ENCODE measurements at places on chromosomes 5 and 9.

GRCh38 chr5:52894451-52894850, 94.7 kb upstream of the ITGA2 start:
- DNase-seq, result no peak

- DNase-seq, result no peak
Measured at GRCh38 chr5:31863991-31864411, 225.1 kb downstream of the PDZD2 start.

DNA sequence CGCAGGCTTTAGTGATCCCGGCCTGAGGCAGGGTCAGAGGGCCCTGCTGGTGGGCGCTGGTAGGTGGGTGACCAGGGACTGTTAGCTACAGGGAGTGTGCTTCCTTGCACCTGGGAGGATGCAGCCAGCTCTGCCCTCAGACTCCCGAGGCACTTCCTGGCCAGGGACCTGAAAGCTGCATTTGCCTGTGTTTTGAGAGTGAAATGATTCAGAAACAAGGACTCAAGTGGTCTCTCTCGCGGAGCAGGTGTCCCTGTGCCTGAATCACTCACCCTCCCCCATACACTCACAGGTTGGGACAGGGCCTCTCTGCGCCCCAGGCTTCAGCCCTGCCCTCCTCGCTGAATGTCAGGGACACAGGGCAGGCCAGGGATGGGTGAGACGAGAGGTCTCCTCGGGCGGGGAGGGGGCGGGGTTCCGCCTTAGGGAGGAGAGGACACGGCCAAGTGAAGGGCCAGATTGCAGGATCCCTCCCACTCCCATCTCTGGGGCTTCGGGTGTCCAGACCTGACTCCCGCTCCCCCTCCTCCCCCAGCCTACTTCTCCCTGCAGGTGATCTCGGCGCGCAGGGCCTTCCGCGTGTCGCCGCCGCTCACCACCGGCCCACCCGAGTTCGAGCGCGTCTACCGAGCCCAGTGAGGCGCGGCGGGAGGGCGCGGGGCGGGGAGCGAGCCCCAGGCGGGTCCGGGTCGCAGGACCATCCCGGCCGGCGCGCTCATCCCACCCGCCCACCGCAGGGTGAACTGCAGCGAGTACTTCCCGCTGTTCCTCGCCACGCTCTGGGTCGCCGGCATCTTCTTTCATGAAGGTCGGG, 1.5 kb downstream of the LTC4S start:
- no peak for DNase-seq

- DNase-seq, result peak; percentile 63
Measured at GRCh38 chr9:105557804-105558610, at the start of gene FKTN. TSS of gene FKTN (plus strand) at chr9:105558131. CDS start at chr9:105575033, 16,902 bp downstream.

GRCh38 chr9:19623941-19624340, 164.9 kb downstream of the SLC24A2 start:
- no peak for DNase-seq

DNA sequence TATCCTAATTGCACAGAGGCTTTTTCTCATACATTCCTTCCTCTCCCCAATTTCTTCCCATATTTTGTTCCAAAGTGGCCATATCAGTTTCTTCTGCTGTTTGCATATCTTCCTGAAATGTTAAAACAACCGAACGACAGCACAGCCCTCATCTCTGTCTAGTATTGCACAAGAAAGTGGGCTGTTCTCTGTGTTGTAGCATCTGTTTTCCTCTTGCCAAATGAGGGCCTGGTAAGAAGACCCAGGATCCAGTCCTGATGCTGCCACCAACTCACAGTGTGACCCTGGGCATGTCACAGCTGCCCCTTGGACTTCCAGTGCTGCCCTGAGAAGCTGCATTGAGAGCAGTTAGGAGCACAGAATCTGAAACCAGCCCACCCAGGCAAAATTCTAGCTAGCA, 4.1 kb downstream of the SLC31A2 start:
- DNase-seq, result no peak

DNA sequence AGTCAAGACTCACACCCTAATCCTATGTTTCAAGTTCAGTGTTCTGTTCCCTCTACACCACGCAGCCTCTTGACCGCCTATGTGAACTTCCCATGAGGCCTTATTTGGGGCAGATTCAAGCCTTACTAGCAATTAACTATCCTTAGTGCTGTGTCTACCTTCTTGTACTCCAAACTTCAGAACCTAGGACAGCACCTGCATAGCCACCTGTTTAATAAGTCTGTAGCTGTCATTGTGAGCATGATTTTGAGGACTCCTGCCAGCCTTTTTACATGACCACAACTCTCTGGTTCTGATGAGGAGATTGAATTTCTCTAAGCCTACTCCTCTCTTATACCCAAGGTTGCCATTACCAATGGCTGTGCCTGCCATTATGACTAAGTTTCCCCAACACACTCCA, 50.8 kb upstream of the PCSK1 start:
- no peak for DNase-seq

DNA sequence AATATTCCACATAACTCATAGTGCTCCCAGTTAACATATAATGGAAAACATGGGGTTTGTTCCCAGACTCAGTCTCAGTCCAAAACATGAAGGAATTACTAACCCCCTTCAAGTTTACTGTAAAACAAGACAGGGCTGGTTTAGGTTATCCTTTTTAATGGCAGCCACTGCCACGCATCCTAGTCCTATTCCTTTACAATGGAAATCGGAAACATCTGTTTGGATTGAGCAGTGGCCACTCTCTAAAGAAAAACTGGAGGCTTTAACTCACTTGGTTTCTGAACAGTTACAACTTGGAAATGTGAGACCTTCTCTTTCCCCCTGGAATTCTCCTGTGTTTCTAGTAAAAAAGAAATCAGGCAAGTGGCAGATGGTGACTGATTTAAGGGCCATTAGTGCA, 609.9 kb upstream of the ACO1 start:
- no peak for DNase-seq

- DNase-seq, result no peak
Measured at GRCh38 chr9:6014670-6015270, 654 bp downstream of the RANBP6 start.

DNA sequence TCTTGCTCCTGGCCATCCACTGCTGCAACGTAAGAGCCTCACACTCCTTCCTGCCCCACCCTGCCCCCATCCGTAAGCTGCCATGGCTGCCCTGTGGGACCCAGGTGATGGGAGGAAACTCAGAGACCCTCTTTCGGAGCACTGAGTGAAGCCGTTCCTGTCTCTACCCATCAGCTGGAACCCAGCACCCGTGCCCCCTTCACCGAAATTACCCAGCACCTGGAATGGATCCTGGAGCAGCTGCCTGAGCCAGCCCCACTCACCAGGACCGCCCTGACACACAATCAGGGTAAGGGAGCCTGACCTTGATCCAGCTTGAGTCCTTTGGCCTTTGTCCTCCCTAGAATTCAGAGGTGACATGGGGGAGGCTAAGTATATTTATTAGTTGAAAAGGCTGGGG, 3.2 kb downstream of the TESK1 start:
- no peak for DNase-seq

All from stimulated activated CD4-positive, alpha-beta T cell treated with anti-CD3 and anti-CD28 coated beads, Interleukin-4, amount 100 ng/mL, for 48 hours (primary cell).